ENCODE measurements at places on chromosomes 12 and 14.
A peak's percentile ranks its signal among the peaks of the same experiment; 100 is the strongest.

GRCh38 chr12:15592934-15593333 is 196.3 kb downstream of the EPS8 start:
- no peaks in the 10 kb centered on the region for H3K36me3 ChIP-seq
- no peaks in the 10 kb centered on the region for H3K27me3 ChIP-seq
- H3K4me3 ChIP-seq = no peak overlapping the region
- peaks cover 4% of the 10 kb centered on the region for H3K4me1 ChIP-seq

DNA sequence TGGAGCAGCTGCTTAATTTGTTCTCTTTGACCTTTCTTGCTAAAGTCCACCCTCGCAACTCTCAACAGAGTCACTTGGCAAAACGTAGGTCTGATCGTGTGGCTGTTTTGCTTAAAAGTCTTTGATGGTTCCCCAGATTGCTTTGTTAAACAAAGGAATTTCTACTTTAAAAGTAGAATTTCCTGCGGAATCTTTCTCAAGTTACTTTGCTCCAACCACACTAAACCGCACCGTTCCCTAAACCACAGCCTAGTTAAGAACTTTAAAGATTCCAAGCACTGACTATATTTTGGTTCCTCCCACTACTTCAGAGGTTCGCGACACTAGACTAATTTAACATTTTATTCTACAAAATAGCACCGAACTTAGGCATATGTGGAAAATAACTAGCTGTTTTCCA is 114.8 kb upstream of the FGD4 start:
- H3K27me3 ChIP-seq = no peaks in the 10 kb centered on the region
- no peaks in the 10 kb centered on the region for H3K36me3 ChIP-seq
- no peaks in the 10 kb centered on the region for H3K4me1 ChIP-seq
- no peak overlapping the region for H3K4me3 ChIP-seq
- DNase-seq = no peak

DNA sequence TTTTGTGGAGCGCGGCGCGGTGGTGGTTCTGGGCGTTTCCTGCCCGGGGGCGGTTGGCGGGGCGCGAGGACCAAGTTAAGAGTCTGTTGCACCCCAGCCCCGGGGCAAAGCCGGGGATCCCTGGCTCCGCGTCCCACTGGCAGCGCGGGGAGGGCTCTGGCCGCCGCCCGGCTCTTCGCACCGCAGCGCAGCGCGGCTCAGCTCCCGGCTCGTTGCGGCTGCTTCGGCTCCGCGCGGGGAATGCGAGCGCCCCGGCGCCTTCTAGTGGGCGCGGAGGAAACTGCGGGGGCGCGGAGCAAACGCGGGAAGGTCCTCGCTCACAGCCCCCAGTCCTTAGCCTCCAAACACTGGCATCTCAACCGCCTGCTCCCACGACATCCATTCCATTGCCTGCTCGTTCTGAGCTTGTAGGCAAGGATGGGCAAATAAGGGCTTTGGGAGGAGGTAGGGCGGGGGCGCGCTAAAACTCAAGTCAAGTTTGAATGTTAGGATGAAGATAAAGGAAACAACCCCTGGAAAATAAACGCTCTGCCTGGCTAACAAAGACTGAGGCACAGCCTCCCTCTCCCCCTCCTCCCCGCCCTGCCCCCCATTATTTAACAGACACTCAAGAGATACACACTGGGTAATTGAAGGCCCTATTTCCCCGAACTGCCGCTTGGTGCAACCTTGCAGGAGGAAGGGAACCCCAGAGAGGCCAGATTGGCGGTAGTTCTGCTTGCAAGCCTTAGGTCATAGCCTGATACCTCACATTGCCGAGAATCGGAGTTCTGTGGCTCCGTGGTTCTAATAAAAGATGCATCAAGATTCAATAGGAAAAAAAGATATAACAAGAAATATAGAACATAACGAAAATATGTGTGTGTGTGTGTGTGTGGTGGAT is at the start of gene B4GALNT1:
TSS of gene B4GALNT1 (minus strand) at position 244 of the 883 bp plus-strand sequence. CDS start 1,069 bp downstream, outside the sequence.
- H3K4me1 ChIP-seq = peaks cover 20% of the 10 kb centered on the region
- peaks cover 10% of the 10 kb centered on the region for H3K27me3 ChIP-seq
- DNase-seq = peak; percentile 75
- no peaks in the 10 kb centered on the region for H3K36me3 ChIP-seq

- no peaks in the 10 kb centered on the region for H3K4me1 ChIP-seq
- H3K36me3 ChIP-seq = no peaks in the 10 kb centered on the region
- H3K4me3 ChIP-seq = no peak overlapping the region
- no peak overlapping the region for H3K27ac ChIP-seq
- DNase-seq = no peak
Observed at GRCh38 chr12:67996347-67996746, 7.1 kb downstream of the IFNG-AS1 start.

DNA sequence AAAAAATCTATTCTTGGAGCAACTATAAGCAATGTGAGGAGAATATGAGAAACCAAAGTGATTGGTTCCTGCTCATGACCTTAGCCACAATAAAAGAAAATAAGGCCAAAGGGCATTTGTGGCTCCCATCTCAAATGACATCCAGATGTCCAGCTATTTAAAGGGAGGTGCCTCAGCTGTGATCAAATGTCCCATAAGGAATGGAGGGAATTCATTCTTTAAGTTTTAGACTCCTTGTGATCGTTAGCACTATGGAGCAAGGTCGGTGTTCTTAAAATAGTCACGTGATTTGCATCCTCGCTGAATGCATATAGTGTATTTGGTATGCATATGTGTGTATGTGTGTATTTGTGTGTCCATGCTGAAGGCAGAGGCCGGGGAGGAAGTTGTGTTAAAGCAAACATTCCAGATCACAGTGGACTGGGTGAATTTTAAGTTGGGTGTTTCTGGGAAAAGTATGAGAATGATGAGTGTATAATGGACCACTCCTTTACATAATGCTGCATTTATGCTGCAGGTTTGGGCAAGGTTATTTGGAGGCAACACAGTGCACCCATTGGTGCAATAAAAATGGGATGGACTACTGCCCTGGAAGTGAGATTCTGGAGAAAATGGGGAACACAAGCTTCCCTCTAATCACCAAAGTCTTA is 5.6 kb upstream of the E2F7 start:
- DNase-seq = no peak
- no peaks in the 10 kb centered on the region for H3K4me1 ChIP-seq
- H3K27ac ChIP-seq = no peak overlapping the region
- no peak overlapping the region for H3K4me3 ChIP-seq
- H3K36me3 ChIP-seq = no peaks in the 10 kb centered on the region

- H3K36me3 ChIP-seq = no peaks in the 10 kb centered on the region
- H3K27ac ChIP-seq = no peak overlapping the region
- no peak overlapping the region for H3K4me3 ChIP-seq
Observed at GRCh38 chr14:32007755-32008362, 69.2 kb upstream of the ARHGAP5 start.

- DNase-seq = peak; percentile 29
- H3K27me3 ChIP-seq = no peaks in the 10 kb centered on the region
- no peaks in the 10 kb centered on the region for H3K36me3 ChIP-seq
- H3K4me3 ChIP-seq = no peak overlapping the region
- no peak overlapping the region for H3K27ac ChIP-seq
Observed at GRCh38 chr14:64698903-64699302, 5.3 kb upstream of the PLEKHG3 start.

DNA sequence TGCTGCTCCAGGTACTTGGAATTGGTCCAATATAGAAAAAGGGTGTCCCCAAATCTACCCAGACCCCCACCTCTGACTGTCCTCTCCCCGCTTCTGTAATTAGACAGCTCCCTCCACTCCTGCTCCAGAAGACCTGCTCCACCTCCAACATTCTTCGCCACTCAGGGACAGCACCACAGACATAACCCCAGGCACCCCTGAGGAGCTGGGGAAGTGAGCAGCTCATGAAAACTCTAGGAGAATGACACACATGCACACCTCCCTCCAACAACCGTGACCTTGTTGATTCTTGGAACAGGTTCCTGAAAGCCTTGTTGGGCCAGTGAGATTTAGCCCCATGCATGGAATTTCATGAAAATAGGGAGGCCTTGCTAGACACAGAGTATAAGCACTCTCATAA is 8.2 kb downstream of the KRT4 start:
- H3K4me1 ChIP-seq = no peaks in the 10 kb centered on the region
- H3K4me3 ChIP-seq = no peak overlapping the region
- H3K27me3 ChIP-seq = no peaks in the 10 kb centered on the region
- H3K36me3 ChIP-seq = no peaks in the 10 kb centered on the region

DNA sequence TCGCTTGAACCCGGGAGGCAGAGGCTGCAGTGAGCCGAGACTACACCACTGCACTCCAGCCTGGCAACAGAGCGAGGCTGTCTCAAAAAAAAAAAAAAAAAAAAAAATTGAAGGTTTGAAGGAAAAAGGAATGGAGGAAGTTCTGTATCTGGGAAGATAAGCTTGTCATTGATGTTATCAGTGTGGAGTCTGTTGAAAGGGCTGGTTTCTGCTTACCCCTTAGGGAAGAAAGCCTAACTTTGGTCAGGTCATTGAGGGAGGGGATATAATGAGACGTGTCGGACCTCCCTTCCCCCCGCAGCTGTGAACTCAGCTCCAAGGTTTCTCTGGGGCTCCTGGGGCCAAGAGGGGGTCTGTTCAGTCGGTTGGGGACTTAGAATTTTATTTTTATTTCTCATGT is 16.4 kb downstream of the DAO start:
- no peak for DNase-seq
- H3K4me1 ChIP-seq = no peaks in the 10 kb centered on the region
- no peak overlapping the region for H3K4me3 ChIP-seq
- H3K27me3 ChIP-seq = no peaks in the 10 kb centered on the region

GRCh38 chr12:84874125-84874824 is 38.3 kb downstream of the SLC6A15 start:
- H3K4me1 ChIP-seq = no peaks in the 10 kb centered on the region
- H3K36me3 ChIP-seq = no peaks in the 10 kb centered on the region
- H3K4me3 ChIP-seq = no peak overlapping the region
- no peaks in the 10 kb centered on the region for H3K27me3 ChIP-seq
- H3K27ac ChIP-seq = no peak overlapping the region

DNA sequence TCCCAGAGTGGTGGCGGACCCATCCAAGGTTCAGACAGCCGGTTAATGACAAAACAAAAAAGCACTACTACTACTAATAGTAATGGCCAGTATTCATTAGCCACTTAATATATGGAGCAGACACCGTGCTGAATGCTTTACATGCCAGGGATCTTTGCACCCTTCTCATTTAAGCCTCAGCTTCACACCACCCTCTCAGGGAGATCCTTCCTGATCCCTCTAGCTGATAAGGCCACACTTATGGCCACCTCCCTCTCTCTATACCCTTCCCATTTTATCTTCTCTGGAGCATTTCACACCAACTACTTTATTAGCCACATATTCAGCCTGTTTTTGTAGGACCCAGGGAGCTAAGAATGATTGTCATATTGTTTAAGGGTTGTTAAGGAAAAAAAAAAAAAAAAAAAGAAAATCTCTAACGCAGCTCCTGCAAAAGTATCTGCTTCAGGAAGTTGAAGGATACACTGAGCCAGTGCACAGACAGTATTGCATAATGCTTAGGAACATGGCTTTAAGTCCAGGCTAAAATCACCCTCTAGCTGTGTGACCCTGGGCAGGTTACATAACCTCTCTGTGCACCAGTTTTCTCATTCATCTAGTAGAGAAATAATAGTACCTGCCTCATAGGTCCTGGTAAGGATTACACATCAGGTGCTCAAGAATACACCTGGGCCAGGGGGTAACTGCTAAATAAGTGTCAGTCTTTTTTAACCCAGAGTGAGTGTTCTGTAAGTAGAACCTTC is 29.4 kb downstream of the NUAK1 start:
- H3K4me1 ChIP-seq = peaks cover 59% of the 10 kb centered on the region
- no peak overlapping the region for H3K27ac ChIP-seq
- no peaks in the 10 kb centered on the region for H3K27me3 ChIP-seq
- no peaks in the 10 kb centered on the region for H3K36me3 ChIP-seq
- DNase-seq = no peak

- no peak overlapping the region for H3K27ac ChIP-seq
- no peaks in the 10 kb centered on the region for H3K27me3 ChIP-seq
- no peaks in the 10 kb centered on the region for H3K4me1 ChIP-seq
- no peak overlapping the region for H3K4me3 ChIP-seq
Observed at GRCh38 chr12:115046805-115047204, 362.8 kb upstream of the TBX3 start.

DNA sequence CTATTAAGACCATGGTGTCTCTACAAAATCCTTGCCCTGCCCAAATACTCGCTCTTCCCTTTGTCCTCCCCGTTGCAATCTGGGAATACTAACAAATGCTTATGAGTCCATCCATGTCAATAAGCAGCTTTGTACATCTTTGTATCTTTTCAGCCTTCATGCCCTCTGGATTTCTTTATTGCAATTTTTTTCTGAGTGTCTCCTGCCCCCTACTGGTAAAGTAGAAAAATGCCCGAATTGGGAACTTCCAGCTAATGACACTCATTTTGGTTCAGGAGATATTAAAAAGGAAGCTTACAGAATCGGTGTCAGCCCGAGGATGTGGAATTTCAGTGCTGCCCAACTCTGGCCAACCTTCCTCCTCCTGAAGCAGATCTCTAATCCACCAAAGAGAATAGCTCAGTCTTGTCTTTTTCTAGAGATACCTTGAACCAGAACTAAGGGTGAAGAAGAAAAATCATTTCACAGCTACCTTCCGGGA is 46.0 kb downstream of the SH2B3 start:
- H3K4me1 ChIP-seq = peaks cover 12% of the 10 kb centered on the region
- no peak overlapping the region for H3K27ac ChIP-seq
- peak; percentile 22 for DNase-seq

- no peaks in the 10 kb centered on the region for H3K27me3 ChIP-seq
- no peak for DNase-seq
- H3K36me3 ChIP-seq = no peaks in the 10 kb centered on the region
- H3K4me3 ChIP-seq = no peak overlapping the region
Observed at GRCh38 chr14:87691042-87691881, 301.7 kb downstream of the GALC start.

GRCh38 chr12:51817027-51817953 is 31.2 kb downstream of the FIGNL2 start:
- no peak overlapping the region for H3K4me3 ChIP-seq
- H3K27ac ChIP-seq = no peak overlapping the region
- peaks cover 17% of the 10 kb centered on the region for H3K4me1 ChIP-seq
- H3K27me3 ChIP-seq = peaks cover 49% of the 10 kb centered on the region
- H3K36me3 ChIP-seq = no peaks in the 10 kb centered on the region

DNA sequence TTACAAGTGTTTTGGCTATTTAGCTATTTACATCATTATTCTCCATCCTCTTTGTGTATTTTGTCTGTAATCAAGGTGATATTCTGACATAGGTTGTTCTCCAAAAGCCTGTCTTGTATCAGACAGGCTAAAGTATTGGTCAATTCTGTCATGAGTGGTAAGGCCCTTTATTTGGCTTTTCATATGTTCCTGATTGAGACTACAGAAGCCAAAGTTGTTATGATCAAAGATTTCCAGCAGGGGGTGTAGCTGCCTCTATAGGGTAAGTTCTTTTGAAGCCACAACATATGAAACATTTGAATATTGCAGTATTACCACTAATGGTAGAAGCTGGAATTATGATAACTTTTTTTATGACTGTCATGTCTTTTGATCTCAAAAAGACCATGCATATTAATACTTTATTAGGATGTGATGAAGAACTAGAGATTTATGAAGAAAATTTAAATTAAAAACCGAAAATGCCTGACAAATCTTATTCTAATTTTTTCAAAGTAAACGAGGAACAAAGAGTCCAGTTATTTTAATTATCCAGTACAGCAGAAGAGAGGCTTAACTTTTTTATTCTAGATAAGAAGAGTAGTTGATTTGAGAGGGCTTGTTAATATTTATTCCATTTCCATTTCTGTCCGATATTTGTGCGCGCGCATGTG is 3.4 kb upstream of the ARHGAP5 start:
- no peak overlapping the region for H3K4me3 ChIP-seq
- peaks cover 29% of the 10 kb centered on the region for H3K4me1 ChIP-seq
- H3K27me3 ChIP-seq = no peaks in the 10 kb centered on the region
- H3K27ac ChIP-seq = peak overlapping the region; percentile 100
- peak; percentile 64 for DNase-seq
- H3K36me3 ChIP-seq = no peaks in the 10 kb centered on the region

- H3K4me3 ChIP-seq = no peak overlapping the region
- H3K27ac ChIP-seq = no peak overlapping the region
- H3K36me3 ChIP-seq = no peaks in the 10 kb centered on the region
Observed at GRCh38 chr14:81562818-81563217, 29.2 kb upstream of the SEL1L start.

All from sigmoid colon (tissue), 7 donors.